ENCODE measurements at places on chromosomes 3 and 15.

DNA sequence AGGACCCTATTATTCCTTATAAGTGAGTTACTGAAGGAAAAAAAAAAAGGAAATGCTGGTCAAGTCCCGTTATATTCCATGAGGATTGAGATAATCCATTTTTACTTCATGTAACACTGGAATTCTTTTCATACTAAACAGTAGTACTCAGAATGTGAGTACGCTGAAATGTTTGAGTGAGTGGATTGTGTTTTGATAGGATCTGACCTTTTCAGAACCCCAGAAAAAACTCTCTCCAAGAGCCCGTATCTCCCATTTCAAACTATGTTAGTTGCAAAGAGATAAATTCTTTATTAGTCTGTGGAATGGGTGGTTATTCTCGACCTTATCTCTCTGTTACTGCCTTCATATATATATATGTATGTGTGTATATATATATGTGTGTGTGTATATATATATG is 2.5 kb upstream of the LPP start:
- no peak for DNase-seq

- DNase-seq: no peak
Measured at GRCh38 chr15:91694131-91694830, 159.2 kb upstream of the SLCO3A1 start.

- no peak for DNase-seq
Measured at GRCh38 chr3:192186498-192186897, 540.8 kb downstream of the FGF12 start.

DNA sequence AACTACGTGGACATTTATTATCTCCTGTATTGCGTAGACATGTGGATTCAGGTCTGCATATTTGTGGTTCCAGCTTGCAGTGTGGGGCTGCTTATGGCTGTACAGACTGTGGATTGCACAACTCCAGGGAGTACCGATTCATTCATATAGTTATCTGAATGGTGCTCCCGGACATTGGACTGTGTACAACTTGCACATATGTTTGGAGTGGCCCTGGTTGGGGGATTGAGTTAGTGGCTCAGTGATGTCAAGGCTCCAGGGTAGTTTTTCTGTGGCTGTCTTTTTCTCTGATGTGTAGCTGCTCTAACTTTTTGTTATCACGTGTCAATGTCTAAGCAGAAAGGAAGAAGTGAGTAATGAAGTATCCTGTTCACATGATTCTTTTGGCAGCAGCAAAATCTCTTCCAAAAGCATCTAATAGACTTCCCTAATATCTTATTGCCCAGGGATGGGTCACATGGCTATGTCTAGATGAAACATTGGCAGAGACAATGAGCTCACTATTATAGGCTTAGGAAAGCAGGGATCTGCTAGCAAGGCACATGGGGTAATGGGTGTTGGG is 15.8 kb downstream of the ST3GAL6 start:
- no peak for DNase-seq

DNA sequence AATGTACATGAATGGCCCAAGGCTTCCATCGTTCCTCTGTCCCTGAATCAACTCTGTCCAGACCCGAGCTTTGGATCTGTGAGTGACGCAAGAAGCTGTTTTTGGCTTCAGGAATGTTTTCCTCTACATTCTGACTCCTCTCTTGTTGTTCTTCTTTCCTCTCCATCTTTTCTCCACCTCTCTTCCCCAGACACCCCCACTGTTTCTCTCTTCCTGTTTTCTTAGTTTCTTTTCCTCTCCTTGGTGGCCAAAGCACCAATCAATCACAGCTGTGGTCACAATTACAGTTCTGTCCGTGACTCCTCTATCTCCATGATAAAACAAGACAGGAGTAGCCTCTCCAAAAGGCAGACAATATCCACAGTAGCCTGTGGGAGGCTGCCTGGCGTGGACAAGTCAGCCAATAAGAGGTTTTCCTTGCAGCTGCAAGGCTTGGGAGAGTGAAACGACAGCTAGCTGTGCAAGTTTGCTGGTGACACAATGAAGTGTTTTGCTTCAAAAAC is 4.9 kb upstream of the TMEM212 start:
- no peak for DNase-seq

DNA sequence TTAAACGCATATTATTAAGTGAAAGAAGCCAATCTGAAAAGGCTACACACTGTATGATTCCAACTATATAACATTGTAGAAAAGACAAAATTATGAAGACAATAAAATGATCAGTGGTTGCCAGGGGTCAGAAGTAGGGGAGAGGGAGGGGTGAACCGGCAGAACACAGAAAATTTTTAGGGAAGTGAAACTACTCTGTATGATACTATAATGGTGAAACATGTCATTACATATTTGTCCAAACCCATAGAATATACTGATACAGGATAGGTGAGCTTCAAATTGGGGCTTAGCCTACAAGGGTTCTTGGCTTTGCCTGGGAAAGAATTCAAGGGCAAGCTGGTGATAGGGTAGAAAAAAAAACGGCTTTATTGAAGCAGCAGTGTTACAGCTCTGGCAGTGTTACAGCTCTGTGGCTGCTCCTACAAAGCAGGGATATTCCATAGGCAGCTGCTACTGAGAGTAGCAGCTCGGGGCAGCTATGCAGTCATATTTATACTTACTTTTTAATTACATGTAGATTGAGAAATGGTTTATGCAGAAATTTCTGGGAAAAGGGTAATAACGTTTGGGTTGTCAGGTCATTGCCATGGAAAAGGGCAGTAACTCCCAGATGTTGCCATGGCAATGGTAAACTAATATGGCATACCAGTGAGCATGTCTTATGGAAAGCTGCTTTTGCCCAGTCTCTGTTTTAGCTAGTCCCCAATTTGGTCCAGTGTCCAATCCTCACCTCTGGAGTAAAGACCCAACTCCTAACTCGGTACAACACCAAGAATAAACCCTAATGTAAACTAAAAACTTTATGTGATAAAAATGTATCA is 125.1 kb upstream of the SLC25A36 start:
- no peak for DNase-seq

DNA sequence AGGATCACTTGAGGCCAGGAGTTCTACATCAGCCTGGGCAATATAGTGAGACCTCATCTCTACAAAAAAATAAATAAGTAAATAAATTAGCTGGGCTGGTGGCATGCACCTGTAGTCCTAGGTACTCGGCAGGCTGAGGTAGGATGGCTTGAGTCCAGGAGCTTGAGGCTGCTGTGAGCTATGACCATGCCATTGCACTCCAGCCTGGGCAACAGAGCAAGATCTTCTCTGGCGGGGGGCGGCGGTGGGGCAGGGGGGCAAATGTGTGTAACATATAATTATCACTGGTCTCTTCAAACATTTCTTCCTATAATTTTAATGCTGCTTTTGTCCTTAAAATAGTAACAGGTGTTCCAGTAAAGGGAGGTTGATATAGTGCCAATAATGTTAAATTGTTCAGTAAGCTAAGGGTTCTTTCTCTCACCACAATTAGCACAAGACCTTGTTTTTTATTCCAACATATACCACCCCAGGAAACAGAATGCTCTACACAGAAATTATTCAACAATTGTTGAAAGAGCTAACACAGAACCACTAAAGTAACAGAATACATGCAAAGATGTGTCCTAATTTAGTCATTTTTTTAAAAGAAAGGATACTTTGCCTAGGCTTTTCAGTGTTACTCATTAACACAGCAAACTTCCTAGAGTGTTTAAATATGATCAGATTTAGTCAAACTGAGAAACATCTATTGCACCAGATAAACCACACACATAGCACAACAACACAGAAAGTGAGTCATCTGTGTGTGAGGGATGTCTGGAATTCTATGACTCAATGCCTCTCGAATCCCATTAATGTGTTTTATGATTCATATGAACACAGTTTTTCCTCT is 29.1 kb downstream of the ANKRD28 start:
- DNase-seq: peak; percentile 87

DNA sequence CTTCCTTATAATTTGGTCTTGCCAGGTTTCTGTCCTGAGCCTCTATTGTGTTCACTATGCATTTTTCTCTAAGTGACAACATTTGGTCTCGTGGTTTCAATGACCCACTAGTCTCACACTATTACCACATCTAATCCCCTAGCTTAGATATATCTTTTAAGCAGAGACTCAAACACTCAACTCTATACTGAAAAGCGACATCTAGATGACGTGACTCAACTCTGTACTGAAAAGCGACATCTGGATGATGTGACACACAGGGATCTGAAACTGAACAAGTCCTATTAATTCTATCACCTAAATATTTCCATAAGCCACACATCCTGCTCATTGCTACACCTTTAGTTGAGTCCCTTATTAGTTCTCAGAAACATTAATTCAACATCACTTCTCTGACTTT is 141.7 kb upstream of the MBNL1 start:
- peak; percentile 87 for DNase-seq

DNA sequence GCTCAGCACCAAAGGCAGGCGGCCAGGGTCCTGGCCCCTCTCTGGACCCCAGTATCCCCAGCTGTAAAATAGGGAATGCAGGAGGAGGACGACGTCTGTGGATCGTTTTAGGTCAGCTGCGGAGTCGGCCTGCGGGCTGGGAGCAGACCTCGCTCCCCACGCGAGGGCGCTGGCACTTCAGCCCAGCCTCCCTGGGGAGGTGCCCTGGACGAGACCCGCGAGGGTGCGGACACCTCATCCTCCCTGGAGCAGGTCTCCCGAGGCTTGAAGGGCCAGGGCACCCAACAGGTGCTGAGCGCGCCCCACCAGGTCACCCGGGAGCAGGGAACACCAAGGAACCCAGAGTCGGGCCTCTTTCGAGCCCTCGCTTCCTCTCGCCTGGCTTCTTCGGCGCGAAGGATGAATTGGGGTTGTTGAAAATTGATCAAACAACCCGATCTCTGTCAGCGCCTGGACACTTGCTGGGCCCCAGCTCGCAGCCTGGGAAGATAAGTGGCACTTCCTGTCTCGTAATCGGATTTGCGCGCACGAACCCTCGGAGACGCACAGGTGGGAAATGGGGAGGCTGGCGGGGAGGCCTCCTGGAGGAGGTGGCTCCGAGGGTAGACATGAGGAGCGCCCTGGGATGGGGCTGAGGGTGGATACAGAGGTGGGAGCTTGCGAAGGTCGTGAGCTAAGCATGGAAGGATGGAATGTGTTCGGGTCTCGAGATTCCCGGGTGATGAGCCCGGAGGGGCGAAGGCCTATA is 588 bp upstream of the VIPR1 start:
- peak; percentile 57 for DNase-seq

DNA sequence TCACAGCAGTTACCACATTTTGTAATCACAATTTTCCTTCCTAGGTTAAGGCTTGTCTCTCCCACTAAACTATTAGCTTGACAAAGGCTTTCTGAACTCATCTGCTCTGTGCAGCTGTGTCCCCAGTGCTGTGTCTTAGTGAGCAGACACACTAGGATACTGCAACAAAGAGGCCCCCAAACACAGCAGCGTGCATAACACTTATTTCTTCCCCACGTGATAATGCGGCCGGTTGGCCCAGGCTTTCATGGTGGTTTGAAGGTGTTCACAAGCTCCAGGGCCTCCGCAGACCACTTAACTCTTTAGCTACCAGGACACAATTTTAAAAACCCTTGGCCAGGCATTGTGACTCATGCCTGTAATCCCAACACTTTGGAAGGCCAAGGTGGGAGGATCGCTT is 2.2 kb upstream of the HDAC11 start:
- no peak for DNase-seq

GRCh38 chr3:136042608-136043221 is 77.2 kb downstream of the PPP2R3A start:
- peak; percentile 39 for DNase-seq

DNA sequence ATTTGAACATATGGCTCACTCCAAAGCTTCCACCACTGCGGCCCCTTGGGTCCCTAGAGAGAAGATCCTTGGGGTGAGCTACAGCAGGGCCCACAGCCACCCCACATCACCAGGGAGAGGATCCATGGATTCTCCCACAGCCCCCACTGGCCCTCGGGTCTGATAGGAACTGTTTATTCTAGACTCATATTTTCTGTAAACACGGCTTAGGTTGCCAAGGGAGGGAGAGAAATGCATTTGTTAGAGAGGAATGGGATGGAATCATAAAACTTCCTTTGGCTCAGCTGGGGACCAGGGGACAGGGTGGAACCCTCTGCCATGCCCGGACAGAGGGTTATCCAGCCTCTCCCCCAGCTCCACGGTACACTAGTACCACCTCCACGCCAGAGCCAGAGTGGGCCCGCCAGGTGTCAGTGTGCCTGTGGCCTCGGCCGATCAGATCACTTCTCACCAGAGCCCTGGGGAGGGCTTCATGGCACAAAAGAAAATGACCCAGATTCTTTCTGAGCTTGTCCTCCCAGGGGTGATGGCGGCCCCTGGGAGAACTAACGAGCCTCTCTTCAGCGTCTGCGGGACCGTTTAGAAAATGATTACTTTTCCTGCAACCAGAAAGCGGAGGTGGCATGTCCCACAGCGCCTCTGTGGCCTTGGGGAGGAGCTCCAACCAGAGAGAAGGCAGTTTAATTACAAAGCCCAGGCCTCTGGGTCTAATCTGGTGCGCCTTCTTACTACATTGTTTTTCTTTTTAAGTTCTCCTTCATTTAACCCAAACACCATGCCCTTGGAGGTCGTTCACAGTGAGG is 33.7 kb downstream of the ADCY5 start:
- no peak for DNase-seq

DNA sequence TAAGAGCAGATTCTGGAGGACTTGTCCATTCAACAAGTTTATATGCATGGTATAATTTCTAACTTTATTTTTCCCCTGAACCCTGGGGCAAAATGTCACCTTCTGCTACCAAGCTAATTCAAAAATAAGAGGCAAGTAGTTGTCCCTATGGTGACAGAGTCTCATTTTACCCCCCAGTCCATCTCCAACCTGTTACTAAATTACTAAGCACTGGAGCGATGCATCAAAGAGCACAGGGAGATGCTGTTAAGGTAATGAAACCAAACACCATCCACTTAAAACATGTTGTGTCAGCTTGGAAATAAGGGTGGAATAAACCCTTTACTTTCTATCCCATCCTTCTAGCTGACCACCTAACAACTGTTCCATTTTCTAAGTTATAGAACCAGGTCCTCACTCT is 417.4 kb upstream of the ATP11B start:
- no peak for DNase-seq

DNA sequence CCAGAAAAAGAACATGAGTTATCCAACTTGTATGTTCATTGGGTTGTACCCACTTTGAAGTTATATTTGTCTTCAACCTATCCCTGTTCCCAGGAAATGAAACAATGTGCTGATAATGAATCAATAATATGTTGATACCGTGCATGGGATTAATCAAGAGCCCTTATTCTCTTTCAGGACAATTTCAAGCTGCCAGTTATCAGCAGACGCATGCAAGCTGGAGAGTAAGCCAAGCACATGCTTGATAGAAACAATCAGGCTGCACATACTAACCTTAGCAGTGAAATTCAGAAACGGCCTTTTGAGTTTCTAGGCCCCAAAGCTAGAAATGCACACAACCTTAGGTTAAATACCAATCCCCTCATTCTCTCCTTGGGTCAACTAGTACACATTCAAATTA is 480.4 kb upstream of the AGTR1 start:
- DNase-seq: no peak
